Calu3 (cell line): ENCODE measurements at places on chromosomes 12 and 14. TPM values are rescaled to one million over a fixed set of nuclear protein-coding genes. Genes with fewer than 3 reads are reported as not detected.

The LRP1-AS gene
- total RNA-seq, result not detected in 2 replicates

The EIF2S3B gene
- total RNA-seq, result 4.8 and 5.7 TPM in 2 replicates

The TPH2 gene
- total RNA-seq, result 0.38 and 0.54 TPM in 2 replicates

The FCF1 gene
- total RNA-seq, result 58.0 and 60.9 TPM in 2 replicates

The C12orf60 gene
- 0.95 and 1.2 TPM in 2 replicates for total RNA-seq

The DAAM1 gene
- 23.2 and 28.9 TPM in 2 replicates for total RNA-seq

The ENDOU gene
- 0.42 TPM in 1 of 2 replicates, not detected in the other for total RNA-seq

The DTX3 gene
- 23.1 and 25.9 TPM in 2 replicates for total RNA-seq

The GUCY2C gene
- not detected in 2 replicates for total RNA-seq

The TBX5 gene
- not detected in 2 replicates for total RNA-seq

The TM7SF3 gene
- 62.1 and 70.0 TPM in 2 replicates for total RNA-seq

The IFT81 gene
- total RNA-seq, result 13.0 and 16.4 TPM in 2 replicates

The GPR84 gene
- not detected in 2 replicates for total RNA-seq

The BDKRB1 gene
- not detected in 2 replicates for total RNA-seq

The PLXNC1 gene
- total RNA-seq, result 1.3 and 2.3 TPM in 2 replicates

The CELA1 gene
- not detected in 2 replicates for total RNA-seq

The FOXG1 gene
- not detected in 2 replicates for total RNA-seq

The ANKS1B gene
- 1.5 and 1.7 TPM in 2 replicates for total RNA-seq

The C14orf180 gene
- not detected in 2 replicates for total RNA-seq

The LIN7A gene
- 0.73 and 3.2 TPM in 2 replicates for total RNA-seq

The GPR162 gene
- not detected in 2 replicates for total RNA-seq

The KLHL33 gene
- not detected in 2 replicates for total RNA-seq

The KRT7 gene
- total RNA-seq, result 2,370 and 2,828 TPM in 2 replicates

The SOCS2 gene
- 4.2 and 4.6 TPM in 2 replicates for total RNA-seq

The TSHR gene
- not detected in 2 replicates for total RNA-seq

The OR6C68 gene
- not detected in 2 replicates for total RNA-seq

The ALDH2 gene
- 152 and 168 TPM in 2 replicates for total RNA-seq

The KRT79 gene
- total RNA-seq, result 0.24 TPM in 1 of 2 replicates, not detected in the other

The PRB2 gene
- not detected in 2 replicates for total RNA-seq

The PIANP gene
- total RNA-seq, result not detected in 2 replicates

The PLA2G1B gene
- total RNA-seq, result not detected in 2 replicates

The SYCP3 gene
- total RNA-seq, result 0.12 TPM in 1 of 2 replicates, not detected in the other

The EFS gene
- not detected in 2 replicates for total RNA-seq

The PSME1 gene
- 259 and 289 TPM in 2 replicates for total RNA-seq

The SOS2 gene
- total RNA-seq, result 14.7 and 17.1 TPM in 2 replicates

The TMEM229B gene
- total RNA-seq, result 0.76 and 2.5 TPM in 2 replicates

The ITPK1 gene
- total RNA-seq, result 94.3 and 109 TPM in 2 replicates

The HHIPL1 gene
- 0.22 TPM in 1 of 2 replicates, not detected in the other for total RNA-seq

The TMEM30B gene
- 55.5 and 79.2 TPM in 2 replicates for total RNA-seq

The TBC1D30 gene
- total RNA-seq, result 21.4 and 29.4 TPM in 2 replicates

The DLST gene
- 84.2 and 89.1 TPM in 2 replicates for total RNA-seq
